ENCODE measurements at places on chromosomes 4 and X. TPM values are rescaled to one million over a fixed set of nuclear protein-coding genes. Genes with fewer than 3 reads are reported as not detected.

Gene NLGN4X
- total RNA-seq, result 2.7 TPM

Gene DMP1
- not detected for total RNA-seq

Gene TMEM271
- total RNA-seq, result not detected

Gene ANAPC10
- 23.0 TPM for total RNA-seq

Gene RGN
- 21.4 TPM for total RNA-seq

All from thoracic aorta (tissue), 2 donors.